ENCODE measurements at places on chromosomes 1 and 21. TPM values are rescaled to one million over a fixed set of nuclear protein-coding genes. Genes with fewer than 3 reads are reported as not detected.

The RHBDL2 gene
- not detected for total RNA-seq

The ADGRL4 gene
- total RNA-seq: 25.9 TPM

The TEX38 gene
- total RNA-seq: not detected

The LEFTY2 gene
- total RNA-seq: not detected

The NUP210L gene
- total RNA-seq: not detected

The KRTAP21-3 gene
- total RNA-seq: not detected
